ENCODE measurements at places on chromosomes 1 and 21.

- no peak for DNase-seq
These were observed 5.4 kb downstream of the CC2D1B start for GRCh38 chr1:52360595-52360968.

- DNase-seq: no peak
These were observed 55.1 kb upstream of the ADARB1 start for GRCh38 chr21:45019076-45019886.

DNA sequence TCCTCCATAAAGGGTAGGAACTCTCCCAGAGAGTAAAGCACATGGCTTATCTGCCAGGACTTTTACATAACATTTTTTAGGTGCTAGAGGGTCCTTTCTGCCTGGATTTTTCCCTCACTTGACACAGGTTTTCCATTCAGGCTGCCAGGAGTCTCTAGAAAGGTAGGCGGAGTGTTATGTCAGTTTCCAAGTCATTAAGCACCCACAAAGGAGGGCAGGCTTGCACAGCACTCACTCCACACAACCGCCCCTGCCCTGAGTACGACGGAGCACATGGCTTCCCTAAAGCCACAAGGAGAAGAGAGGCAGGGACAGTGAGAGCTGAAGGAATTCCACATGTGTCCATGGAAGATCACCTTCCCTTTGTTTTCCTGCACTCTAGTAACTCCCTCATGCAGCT, 55.7 kb downstream of the CAPZB start:
- DNase-seq: no peak

DNA sequence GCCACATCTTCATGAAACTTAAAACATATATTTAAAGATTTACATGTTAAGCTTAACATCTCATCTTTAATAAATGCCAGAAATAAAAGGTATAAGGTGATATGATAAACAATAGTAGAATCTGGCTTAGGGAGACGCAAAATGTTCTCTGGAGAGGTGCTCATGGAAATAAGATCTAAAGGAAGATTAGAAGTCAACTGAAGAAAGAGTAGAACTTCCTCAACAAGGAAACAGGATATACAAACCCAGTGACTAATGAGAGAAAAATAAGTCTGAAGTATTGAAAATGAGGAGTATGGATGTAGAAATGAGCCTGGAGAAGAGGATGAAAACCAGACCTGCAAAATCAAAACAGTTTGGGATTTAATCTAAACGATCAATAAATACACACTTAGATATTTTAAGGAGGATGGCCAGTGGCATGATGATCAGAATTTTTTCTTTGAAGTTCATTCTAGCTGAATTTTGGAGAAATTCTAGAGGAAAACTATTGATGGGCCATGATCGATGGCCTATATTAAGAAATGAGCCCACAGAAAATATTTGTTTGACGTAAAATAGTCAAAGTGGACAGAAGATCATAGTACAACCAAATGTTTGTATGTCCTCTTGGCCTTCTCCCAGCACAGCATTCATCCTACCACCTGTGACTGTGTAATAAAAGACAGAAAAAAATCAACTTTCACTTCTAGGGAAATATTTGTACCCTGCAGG, 387.9 kb upstream of the PTBP2 start:
- DNase-seq: no peak

DNA sequence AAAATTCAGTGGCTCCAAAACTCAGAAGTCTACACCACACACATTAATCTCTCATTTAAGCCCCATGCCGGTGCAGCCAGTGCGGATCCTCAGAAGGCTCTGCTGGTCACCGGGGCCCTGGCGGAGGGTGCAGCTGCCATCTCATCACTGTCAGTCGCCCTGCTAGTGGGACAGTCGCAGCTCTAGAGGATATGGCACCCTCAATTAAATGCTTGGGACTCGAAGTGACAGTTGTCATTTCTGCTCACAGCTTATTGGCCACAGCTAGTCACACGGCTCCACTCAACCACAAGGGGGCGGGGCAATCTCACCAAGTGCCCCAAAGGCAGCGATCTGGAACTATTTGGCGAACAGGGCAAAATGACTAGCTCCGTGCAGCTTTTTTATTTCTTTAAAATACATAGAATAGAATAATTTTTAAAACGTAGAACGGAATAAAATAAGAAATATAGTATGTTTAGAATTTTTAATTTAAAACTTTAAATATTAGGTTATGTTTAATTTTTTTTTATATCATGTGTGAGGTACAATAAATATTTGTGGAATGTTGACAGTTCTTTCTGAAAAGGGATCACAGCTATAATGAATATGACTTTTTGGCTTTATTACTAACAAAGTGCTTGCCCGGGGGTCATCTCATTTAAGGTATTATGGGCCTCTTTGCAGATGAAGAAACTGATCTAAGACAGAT, 8.0 kb upstream of the MAN1C1 start:
- peak; percentile 92 for DNase-seq

DNA sequence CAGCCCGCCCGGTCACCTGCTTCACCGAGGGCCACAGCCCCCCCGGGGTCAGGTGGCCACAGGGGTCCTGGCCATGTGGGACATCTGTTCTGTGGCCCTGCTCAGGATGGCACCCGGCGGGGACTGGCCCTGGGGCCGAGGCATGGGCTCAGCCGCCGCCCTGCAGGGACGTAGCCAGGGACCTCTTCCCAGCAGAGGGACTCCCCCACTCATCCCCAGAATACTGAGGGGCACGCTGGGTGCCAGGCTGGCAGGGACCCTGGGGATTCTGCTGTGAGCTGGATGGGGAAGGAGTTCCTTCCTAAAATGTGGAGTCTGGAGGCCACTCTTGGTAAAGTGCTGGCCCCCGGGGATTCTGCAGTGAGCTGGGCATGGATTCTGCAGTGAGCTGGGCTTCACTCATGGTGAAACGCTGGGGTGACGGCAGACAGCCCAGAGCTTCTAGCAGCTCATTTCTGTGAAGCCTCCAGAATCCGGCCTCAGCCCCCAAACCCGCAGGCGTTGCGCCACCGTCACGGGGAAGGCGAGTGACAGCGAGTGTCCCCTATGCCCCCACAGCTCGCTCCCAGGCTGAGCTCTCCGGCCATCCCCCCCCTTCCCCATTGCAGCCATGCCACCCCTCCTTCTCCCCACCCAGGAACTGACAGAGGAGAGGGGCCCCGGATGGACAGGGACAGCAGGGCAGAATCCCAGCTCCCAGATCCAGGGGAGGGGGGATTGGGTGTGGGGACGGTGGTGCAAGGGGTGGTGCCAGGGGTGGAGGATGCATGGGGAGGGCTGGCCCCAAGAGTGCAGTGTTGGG, 1.4 kb downstream of the ITGB2 start:
- no peak for DNase-seq

- DNase-seq: no peak
These were observed 91.5 kb downstream of the IER5 start for GRCh38 chr1:181179987-181180365.

DNA sequence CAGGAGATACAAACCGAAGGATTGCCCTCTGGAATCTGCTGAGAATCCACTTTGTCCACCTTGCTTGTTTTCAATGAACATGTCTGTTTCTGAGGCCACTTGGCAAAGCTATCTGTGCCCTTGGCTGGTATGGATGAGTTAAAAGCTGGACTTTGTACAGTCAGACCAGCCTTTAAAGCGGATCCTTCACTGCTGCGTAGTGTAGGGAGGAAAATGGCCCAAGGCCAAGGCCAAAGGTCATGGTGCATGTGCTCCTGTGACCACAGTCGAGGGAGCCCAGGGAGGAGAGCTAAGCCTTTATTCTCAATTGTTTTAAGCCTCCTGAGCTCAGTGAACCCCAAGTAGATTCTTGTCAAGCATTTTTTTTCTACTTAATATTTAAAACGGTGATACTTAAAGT, 37.0 kb downstream of the KCNJ15 start:
- no peak for DNase-seq

DNA sequence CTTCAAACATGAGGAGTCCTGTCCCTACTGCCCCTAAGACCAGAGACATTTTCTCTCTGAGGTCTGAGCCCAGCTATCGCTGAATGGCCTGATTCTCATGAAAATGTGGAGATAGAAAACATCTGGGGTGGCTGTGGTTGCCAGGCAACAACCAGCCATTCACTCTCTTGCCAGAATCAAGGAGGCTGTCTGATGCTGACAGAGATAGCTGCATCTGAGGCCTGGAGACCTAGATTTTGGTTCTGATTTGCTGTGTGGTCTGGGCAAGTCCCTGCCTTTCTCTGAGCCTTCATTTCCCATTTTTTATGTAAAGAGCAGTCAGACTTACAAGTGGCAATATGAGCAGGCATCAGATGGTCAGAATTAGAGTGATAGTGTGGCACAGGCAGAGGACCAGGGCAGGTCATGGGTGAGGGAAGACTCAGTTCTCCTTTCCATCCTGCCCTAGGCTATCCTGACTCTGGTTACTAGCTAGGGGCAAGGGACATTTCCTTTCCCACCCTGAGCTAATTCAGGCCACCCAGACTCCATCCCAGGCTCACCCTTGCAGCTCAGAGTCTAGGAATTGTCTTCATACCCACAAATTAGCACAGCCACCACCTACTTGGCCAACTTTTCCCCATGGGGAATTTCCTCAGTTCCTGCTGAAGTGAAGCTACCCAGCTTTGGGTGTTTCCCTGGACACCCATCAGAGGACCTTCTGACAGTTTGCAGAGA, 20.0 kb upstream of the RNF19B start:
- DNase-seq: no peak

- DNase-seq: no peak
These were observed 35.9 kb upstream of the XPR1 start for GRCh38 chr1:180595966-180596365.
